ENCODE measurements at places on chromosomes 2 and 18.
A peak's percentile ranks its signal among the peaks of the same experiment; 100 is the strongest.

DNA sequence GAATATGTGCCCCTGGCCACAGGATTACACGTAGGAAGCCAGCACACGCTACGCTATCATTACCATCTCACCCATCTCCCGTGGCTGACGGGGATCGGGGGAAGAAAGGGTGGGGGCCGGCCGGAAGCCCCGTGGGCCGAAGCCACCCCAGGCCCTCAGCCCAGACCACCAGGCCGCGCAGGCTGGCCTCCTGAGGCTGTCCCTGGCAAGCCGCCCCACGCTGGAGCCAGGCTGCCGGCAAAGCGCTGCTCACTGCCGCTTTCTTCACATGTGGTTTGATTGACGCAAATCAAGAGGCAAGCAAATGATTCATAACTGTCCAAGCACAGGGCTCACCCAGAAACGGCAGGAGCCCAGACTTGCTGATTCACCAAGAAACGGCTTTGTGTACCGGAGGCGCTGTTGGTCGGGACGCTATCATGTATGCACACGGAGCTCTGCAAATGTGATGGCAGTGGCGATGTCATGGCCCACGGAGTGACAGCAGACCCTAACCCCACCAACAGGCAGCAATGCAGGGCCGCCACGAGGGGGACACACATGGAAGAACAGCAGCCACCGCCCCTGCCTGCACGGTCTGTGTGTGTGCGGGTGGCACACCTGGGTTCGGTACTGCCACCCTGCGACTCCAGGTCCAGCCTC, 125.7 kb downstream of the HDAC4 start:
- peak overlapping the region; percentile 72 for H3K4me3 ChIP-seq
- H3K4me1 ChIP-seq = peaks cover 36% of the 10 kb centered on the region
- H3K27me3 ChIP-seq = no peaks in the 10 kb centered on the region
- H3K27ac ChIP-seq = peak overlapping the region; percentile 8
- H3K36me3 ChIP-seq = no peaks in the 10 kb centered on the region

DNA sequence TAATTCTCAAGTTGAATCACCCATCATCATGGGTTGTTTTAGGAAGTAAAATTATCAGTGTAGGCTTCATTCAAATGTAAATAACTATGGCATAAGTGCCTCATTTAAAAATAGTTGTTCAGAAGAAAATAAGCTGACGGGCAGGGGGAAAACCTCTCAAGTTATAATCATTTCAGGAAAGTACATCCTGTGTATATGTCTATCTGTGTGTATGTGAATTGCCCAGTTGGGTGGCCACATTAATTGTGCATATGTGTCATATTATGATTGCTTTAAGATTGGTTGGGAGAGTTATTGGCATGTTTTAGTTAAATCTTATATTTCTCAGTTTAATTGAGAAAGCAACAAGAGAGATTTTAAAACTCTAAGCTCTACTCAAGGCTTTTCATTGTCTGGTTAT, 282.8 kb upstream of the VWC2L start:
- H3K4me3 ChIP-seq = no peak overlapping the region
- H3K27ac ChIP-seq = no peak overlapping the region
- no peaks in the 10 kb centered on the region for H3K36me3 ChIP-seq

DNA sequence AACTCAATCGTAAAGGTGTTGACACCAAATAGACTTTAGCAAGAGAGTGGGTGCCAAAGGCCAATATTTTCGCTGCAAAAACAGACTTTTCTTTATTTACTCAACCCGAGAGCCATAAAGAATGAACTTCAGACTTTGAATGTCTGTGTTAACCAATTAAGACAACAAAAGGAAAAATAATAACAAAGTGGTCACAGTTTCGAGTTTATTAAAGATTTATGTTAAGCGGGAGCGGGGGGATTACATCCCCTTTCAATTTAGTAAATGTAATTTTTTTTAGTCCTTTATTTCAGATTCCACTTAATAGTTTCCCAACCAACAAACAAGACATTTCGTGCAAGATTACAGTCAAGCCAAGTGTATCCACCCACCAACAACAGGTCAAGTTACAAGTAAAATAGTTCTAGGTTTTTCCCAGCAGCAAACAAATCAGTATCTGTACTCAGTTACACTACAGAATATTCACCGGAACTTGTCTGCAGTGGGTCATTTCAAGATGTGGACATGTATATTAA, 9.0 kb downstream of the CDH2 start:
- no peak overlapping the region for H3K27ac ChIP-seq
- no peak overlapping the region for H3K4me3 ChIP-seq
- H3K36me3 ChIP-seq = no peaks in the 10 kb centered on the region
- no peak for DNase-seq
- no peaks in the 10 kb centered on the region for H3K27me3 ChIP-seq

DNA sequence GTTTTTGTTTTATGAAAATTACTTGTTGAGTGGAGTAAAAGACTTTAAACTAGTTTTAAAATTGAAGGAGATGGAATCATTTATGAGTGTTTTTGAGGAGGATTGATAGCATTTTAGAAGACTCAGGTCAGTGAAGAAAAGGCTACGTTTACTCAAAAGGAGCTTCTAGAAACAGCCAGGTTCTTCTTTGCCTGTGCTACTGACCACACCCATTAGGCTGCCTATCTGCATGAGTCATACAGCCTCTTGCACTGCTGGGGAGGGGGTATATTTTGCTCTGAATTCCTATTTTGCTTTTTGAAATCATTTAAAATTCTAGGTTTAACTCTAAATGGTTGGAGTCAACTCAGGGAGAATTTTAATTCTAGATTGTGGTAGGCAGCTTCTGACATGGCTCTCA, 22.3 kb downstream of the EFEMP1 start:
- H3K27me3 ChIP-seq = no peaks in the 10 kb centered on the region
- peak; percentile 41 for DNase-seq
- peaks cover 2% of the 10 kb centered on the region for H3K4me1 ChIP-seq
- H3K27ac ChIP-seq = peak overlapping the region; percentile 91
- H3K36me3 ChIP-seq = peaks cover 47% of the 10 kb centered on the region

- no peaks in the 10 kb centered on the region for H3K36me3 ChIP-seq
- no peak overlapping the region for H3K4me3 ChIP-seq
- H3K27ac ChIP-seq = no peak overlapping the region
- no peak for DNase-seq
- H3K27me3 ChIP-seq = no peaks in the 10 kb centered on the region
Measured at GRCh38 chr2:144826105-144826504, 306.2 kb upstream of the ZEB2 start.

- no peak overlapping the region for H3K27ac ChIP-seq
- no peaks in the 10 kb centered on the region for H3K36me3 ChIP-seq
- no peak for DNase-seq
- no peak overlapping the region for H3K4me3 ChIP-seq
- H3K4me1 ChIP-seq = peaks cover 12% of the 10 kb centered on the region
Measured at GRCh38 chr2:84832772-84833461, 48.0 kb downstream of the TRABD2A start.

- H3K4me1 ChIP-seq = peaks cover 7% of the 10 kb centered on the region
- H3K27ac ChIP-seq = no peak overlapping the region
- H3K36me3 ChIP-seq = no peaks in the 10 kb centered on the region
- no peaks in the 10 kb centered on the region for H3K27me3 ChIP-seq
- no peak for DNase-seq
Measured at GRCh38 chr2:134135793-134136192, 118.1 kb upstream of the MGAT5 start.

DNA sequence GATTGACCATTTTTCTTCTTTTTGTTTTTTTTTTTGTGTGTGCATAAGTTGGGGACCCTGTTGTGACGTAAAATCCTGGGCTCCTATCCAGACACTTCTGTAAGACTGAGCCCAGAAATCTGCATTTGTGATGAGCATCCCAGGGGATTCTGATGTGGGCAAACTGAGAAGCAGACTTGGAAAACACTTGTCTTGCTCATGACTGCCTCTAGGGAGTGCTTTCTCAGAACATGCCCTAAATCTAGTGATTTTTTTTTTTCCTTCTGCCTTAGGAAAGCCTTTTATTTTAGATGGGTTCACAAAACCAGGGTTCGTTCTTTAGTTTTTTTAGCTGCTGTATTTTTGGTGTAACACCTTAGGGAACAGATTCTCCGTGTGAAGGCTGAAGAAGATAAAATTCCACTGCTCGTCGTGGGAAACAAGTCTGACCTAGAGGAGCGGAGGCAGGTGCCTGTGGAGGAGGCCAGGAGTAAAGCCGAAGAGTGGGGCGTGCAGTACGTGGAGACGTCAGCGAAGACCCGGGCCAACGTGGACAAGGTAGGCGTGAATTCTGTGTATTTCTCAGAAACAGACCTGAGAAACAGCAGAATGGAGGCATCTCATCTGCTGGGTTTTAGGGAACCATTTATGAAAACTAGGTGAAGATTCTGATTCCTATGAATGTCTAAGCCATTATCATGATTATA, 36.7 kb downstream of the RALB start:
- peaks cover 64% of the 10 kb centered on the region for H3K36me3 ChIP-seq
- peak; percentile 18 for DNase-seq
- no peak overlapping the region for H3K27ac ChIP-seq

GRCh38 chr2:234650911-234651310, 154.0 kb upstream of the ARL4C start:
- H3K4me1 ChIP-seq = no peaks in the 10 kb centered on the region
- DNase-seq = no peak
- H3K27ac ChIP-seq = no peak overlapping the region
- H3K36me3 ChIP-seq = no peaks in the 10 kb centered on the region

- DNase-seq = peak; percentile 12
- H3K4me1 ChIP-seq = peaks cover 2% of the 10 kb centered on the region
- no peaks in the 10 kb centered on the region for H3K36me3 ChIP-seq
Measured at GRCh38 chr2:168997794-168998193, 33.3 kb downstream of the ABCB11 start.

GRCh38 chr2:109177635-109178034, 48.6 kb downstream of the SH3RF3 start:
- no peak overlapping the region for H3K27ac ChIP-seq
- DNase-seq = no peak
- H3K4me1 ChIP-seq = peaks cover 13% of the 10 kb centered on the region
- no peak overlapping the region for H3K4me3 ChIP-seq

- H3K4me3 ChIP-seq = peak within 1 kb of the TSS; percentile 86
- no peaks in the 10 kb centered on the region for H3K27me3 ChIP-seq
- peak; percentile 95 for DNase-seq
- peaks cover 7% of the 10 kb centered on the region for H3K4me1 ChIP-seq
- H3K27ac ChIP-seq = peak within 1 kb of the TSS; percentile 68
Measured at GRCh38 chr2:88055371-88056128, at the start of gene KRCC1. TSS of gene KRCC1 (minus strand) at chr2:88055783. CDS start at chr2:88028563, 27,220 bp downstream.

GRCh38 chr2:192513575-192513974, 318.8 kb upstream of the TMEFF2 start:
- H3K36me3 ChIP-seq = no peaks in the 10 kb centered on the region
- H3K4me1 ChIP-seq = no peaks in the 10 kb centered on the region
- H3K27ac ChIP-seq = no peak overlapping the region
- no peak overlapping the region for H3K4me3 ChIP-seq
- DNase-seq = no peak

GRCh38 chr2:65431421-65432226, 775 bp downstream of the SPRED2 start:
- DNase-seq = peak; percentile 61
- no peaks in the 10 kb centered on the region for H3K27me3 ChIP-seq
- H3K36me3 ChIP-seq = no peaks in the 10 kb centered on the region
- peaks cover 6% of the 10 kb centered on the region for H3K4me1 ChIP-seq
- peak overlapping the region; percentile 64 for H3K27ac ChIP-seq

GRCh38 chr2:25243995-25244394, 75.6 kb upstream of the POMC start:
- H3K36me3 ChIP-seq = peaks cover 84% of the 10 kb centered on the region
- no peaks in the 10 kb centered on the region for H3K4me1 ChIP-seq
- H3K4me3 ChIP-seq = no peak overlapping the region
- no peak for DNase-seq
- H3K27ac ChIP-seq = no peak overlapping the region

- no peaks in the 10 kb centered on the region for H3K36me3 ChIP-seq
- peaks cover 29% of the 10 kb centered on the region for H3K27me3 ChIP-seq
- DNase-seq = no peak
- H3K27ac ChIP-seq = no peak overlapping the region
Measured at GRCh38 chr2:32952761-32953476, 6.2 kb downstream of the LTBP1 start.

DNA sequence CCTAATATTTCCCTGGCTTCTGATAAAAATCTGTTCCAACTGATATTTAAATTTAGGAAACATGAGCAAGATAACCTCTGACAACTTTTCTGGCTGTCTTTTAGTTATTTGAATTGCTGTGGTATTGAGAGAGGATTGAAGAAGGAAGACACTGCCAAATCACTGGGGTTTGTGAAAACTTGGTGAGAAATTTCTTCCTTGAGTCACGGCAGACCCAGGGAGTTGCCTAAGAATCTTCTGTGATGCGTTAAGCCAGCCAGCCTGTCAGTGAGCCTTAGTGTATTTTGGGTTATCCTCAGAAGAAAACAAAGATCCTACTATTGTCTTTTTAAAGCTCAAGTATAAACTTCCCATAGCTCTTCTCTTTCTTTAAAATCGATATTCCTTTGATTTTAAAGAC, 17.5 kb upstream of the DOK6 start:
- H3K27ac ChIP-seq = no peak overlapping the region
- H3K4me1 ChIP-seq = no peaks in the 10 kb centered on the region
- DNase-seq = peak; percentile 2
- no peak overlapping the region for H3K4me3 ChIP-seq

DNA sequence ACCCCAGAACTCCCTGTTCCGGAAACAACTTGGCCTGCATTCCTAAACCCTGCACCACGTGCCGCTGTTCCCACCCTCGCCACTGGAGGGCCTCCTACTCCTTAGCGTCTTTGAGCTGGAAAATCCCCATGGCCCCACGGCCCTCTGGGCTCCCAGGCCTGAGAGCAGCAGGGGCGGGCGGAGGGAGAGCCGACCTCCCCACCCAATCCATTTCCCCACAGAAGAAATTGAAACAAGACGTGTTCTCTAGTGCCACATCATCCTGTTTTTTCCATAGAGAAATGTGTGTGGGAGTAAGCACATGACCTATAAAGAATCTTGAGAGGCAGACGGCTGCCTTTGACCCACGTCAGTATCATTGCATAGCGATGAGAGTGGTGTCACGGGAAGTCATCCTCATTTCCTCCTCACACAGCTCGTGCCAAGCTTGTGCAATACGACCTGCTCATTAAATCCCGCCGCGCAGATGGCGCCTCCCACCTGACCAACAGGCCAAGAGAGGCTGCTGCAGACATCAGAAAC, 79.2 kb downstream of the LAMA1 start:
- peaks cover 4% of the 10 kb centered on the region for H3K4me1 ChIP-seq
- peaks cover 23% of the 10 kb centered on the region for H3K36me3 ChIP-seq
- H3K27ac ChIP-seq = no peak overlapping the region
- H3K4me3 ChIP-seq = peak overlapping the region; percentile 54
- DNase-seq = peak; percentile 59

- H3K4me3 ChIP-seq = no peak overlapping the region
- H3K4me1 ChIP-seq = no peaks in the 10 kb centered on the region
- H3K36me3 ChIP-seq = no peaks in the 10 kb centered on the region
- H3K27me3 ChIP-seq = no peaks in the 10 kb centered on the region
Measured at GRCh38 chr2:153152036-153152435, 326.5 kb downstream of the RPRM start.

GRCh38 chr18:48733643-48734253, 194.9 kb downstream of the CTIF start:
- H3K27me3 ChIP-seq = no peaks in the 10 kb centered on the region
- H3K36me3 ChIP-seq = peaks cover 19% of the 10 kb centered on the region
- no peak overlapping the region for H3K4me3 ChIP-seq
- H3K27ac ChIP-seq = no peak overlapping the region
- H3K4me1 ChIP-seq = peaks cover 49% of the 10 kb centered on the region
- DNase-seq = no peak

- H3K36me3 ChIP-seq = peaks cover 29% of the 10 kb centered on the region
- H3K27ac ChIP-seq = peak overlapping the region; percentile 86
- peak overlapping the region; percentile 34 for H3K4me3 ChIP-seq
- H3K4me1 ChIP-seq = peaks cover 38% of the 10 kb centered on the region
- DNase-seq = peak; percentile 28
Measured at GRCh38 chr2:218405746-218406208, 6.1 kb downstream of the CTDSP1 start.

Data from mesenchymal stem cell (in vitro differentiated cells and primary cell).